ENCODE measurements at places on chromosomes 16 and 17.

DNA sequence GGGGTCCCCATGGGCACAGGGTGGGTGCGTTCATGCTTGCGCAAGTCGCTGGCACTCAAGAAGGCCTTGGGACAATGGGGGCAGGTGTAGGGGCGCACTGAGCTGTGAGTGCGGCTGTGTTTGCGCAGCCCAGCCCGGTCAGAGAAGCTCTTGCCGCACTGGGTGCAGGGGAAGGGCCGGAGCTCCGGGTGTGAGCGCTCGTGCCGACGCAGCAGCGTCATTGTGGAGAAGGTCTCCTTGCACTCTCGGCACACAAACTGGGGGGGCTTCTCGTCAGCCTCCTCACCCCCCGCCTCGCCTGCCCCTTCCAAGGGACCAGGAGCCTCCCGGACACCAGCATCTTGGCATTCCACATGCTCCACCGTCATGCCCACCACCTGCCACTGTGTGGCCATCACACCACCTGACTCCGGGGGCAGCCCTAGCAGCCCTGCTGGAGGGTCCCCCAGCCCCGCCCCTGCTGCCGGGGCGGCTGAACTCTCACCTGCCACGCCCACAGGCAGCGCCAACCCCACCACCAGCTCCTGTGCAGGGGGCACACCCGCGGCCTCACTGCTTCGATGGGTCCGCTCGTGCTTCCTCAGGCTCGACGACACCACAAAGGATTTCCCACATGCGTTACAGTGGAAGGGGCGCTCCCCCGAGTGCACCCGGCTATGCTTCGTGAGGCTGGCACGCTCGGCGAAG, 12.8 kb downstream of the ZNF668 start:
- DNase-seq: no peak

DNA sequence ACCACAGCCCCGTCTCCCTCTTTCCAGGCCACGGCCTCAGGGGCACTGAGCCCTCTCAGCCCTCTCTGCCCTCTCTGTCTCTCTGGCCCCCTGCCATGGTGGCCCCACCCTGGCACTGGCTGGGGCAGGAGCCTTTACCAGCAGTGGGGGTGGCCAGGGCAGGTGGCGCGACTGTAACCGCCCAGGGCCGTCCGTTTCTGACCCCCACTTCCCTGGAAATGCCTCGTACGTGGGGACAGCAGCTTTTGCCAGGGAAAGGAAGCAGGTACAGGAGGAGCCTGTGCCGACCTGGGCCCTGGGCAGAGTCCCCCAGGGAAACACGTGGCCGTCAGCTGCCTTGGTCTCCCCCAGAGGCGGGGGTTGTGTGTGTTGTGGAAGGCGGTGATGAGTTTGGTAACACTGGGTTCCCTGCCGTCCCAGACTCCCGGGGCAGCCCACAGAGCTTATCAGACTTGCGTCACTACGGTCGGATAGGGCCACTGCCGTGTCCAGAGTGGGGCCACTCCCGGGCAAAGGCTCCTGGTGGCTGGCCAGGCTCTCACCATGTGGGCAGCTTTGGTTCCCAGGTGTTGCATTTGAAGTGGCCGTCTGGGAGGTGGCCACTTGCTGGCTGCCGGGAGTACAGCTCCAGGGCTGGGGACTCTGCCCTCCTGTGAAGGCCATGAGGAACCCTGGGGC, 249.3 kb upstream of the CIBAR2 start:
- DNase-seq: no peak

DNA sequence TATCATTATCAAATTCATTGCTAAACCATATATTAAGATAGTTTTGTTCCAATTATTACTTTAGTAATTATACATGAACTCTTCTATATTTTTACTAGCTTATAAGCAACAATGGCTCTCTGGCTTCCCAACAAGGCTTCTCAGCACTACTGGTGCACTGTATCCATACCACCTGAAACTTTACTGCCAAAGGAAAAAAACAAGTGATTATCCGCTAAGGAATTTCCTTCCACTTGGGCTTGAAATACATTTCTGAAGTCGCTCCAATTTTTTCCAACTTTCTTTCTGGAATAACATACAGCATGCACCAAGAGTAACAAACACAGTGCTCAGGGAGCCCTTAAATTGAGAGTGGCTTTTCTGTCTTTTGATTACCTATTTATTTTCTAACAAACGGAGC, 2.1 kb downstream of the CSNK2A2 start:
- no peak for DNase-seq

- DNase-seq: no peak
Observed at GRCh38 chr17:42704837-42705494, 22.6 kb downstream of the CNTNAP1 start.

GRCh38 chr17:39605492-39606433, 2.0 kb downstream of the NEUROD2 start:
- DNase-seq: no peak

DNA sequence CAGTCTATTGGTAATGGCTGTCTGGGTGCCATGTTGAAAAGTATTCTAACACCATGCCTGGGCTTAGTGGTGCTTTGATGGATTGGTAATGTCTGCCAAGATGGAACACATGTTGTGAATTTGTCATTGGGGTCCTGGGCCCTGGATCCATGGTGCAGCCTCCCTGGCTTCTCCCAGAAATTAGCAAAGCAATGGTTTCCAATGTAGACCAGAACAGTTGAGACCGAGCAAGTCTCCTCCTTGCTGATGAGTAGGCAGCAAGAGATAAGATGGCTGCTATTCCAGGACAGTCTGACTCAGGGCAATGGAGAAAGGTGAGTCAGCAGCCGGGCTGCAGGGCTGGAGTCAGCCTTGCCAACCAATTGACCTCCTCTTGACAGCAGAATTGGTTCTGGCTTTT, 30.8 kb downstream of the GPR139 start:
- no peak for DNase-seq

- no peak for DNase-seq
Observed at GRCh38 chr17:11278186-11278991, 37.4 kb downstream of the SHISA6 start.

GRCh38 chr16:82452004-82452756, 174.6 kb upstream of the CDH13 start:
- DNase-seq: no peak

DNA sequence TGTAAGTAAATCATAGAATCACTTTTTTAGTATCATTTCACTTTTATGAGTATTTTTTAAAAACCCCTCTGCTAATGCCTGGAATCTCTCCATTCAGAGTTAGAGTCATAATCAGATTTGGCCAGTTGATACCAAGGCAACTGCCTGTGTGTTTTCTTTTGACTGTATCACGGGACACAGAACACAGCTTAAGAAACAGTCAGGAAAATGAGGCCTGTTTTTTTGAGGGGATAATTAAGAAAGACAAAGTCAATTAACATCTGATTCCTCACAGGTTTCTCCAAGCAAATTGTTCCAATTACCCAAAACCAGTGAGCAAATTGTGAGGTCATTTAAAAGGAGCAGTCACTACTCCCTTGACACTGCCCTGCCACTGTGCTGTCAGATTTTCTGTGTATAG, 944.5 kb upstream of the SOX9 start:
- no peak for DNase-seq

DNA sequence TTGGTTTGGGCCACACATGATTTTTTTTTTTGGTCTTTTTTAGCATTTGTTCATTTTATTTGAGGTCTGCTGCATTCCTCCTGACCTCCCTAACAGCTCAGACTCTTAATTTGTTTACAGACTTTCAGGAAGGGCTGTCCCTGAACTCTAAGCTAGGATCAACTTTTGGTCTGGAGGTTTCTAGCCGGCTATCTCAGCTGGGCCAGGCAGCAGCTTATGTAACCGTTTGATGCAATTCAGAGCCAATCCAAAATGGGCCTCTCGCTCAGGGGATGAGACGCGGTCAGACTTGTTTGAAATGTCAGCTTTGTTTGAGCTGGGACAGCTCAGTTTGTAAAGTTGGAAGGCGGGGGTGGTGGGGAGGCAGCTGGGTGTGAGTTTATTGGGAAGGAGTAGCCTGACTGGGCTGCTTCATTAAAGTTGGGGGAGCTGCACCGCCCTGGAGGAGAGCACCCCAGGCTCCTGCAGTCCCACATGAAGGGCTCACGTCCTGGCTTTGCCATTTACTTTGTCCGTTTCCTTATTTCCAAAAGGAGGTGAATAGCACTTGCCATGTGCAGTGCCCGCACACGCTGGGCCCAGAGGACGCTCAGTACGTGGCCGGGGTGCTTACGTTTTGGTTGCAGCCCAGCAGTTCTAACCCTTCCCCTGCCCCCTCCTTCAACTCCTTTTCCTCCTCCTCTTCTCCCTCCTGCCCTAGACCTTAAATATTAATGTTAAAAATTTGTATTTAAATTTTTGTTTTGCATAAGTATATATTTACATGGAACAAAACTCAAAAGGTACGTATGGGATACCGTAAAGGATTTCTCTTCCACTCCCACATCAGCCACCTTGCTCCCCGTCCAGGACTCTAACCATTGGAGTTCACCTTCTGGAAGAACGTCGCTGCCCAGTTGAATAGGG, 121.2 kb downstream of the SNX29 start:
- DNase-seq: no peak

DNA sequence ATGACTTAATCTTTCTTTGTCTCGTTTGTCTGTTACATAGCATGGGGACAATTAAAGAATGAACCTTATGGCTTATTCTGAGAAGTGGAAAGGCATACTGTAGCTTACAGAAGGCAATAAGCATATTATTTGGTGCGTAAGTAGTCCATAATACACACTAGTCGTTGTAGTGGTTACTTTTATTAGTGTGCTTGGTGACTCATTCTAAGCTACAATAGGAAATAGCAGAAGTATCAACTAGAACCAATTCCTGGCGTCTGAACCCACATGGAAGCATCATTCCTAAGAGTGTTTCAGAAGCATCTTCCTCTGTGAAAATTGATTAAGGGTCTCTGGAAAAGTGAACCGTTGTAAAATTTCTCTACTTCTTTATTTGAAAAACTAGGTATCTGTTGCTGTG, 777.8 kb upstream of the EEF2KMT start:
- no peak for DNase-seq

- no peak for DNase-seq
Observed at GRCh38 chr16:21088646-21089538, 61.8 kb downstream of the DNAH3 start.

- no peak for DNase-seq
Observed at GRCh38 chr17:44837196-44837595, 7.1 kb upstream of the GJC1 start.

DNA sequence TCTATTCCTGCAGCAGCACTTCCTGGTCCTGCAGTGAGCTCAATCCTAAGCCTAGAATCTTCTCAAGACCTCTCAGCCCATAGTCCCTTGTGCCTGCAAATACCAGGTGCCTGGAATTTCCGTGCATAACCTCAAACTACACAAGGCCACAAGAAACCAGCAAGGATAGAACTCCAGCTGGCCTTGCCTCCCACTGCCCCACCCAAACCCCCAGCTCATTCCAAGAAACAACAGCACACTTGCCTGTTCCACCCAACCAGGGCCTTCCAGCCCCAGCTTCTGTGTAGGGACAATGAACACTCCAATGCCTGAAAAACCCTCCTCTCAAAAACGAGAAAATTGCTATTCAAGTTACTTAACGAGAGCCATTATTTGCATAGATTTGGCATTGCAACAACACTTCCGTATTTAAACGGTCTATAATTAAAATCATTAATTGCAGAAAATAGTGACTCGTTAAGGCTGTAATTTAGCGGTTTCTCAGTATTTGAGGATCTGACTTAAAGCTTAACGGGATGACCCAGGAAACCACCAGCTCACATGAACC, 147.0 kb downstream of the C16orf78 start:
- DNase-seq: no peak

DNA sequence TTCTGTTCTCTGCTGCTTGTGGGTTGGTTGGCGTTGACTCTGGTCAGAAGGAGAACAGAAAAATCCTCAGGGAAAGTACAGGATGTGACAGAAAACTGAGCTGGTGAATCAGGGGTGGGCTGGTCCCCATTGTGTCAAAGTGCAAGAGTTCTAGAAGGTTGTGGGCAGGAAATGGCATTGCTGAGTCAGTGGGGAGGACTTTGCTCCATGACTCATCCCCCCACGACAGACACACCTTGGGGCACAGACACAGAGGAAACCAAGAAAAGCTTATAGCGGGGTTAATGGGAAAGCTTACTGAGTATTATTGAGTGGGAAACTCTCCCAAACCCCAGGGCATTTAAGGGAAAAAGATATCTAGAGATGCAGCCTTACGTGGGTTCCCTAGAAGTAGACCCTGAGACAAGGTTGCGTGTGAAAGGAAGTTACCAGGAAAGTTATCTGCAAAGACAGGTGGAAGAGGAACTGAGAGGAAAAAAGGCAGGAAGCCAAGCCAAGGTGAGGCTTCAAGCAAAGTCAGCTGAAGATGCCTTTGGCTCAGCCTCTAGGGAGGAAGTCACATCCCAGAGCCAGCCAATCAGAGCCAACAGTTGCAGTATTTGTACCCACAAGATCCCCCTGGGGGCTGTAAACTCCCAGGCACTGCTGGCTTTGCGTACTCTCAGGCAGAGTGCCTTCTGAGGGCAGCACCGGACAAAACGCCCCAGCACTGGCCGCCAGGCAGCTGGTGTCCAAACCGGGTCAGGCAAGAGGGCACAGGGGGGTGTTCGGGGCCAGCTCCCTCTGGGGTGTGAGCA, 86.4 kb downstream of the FOXL1 start:
- no peak for DNase-seq

DNA sequence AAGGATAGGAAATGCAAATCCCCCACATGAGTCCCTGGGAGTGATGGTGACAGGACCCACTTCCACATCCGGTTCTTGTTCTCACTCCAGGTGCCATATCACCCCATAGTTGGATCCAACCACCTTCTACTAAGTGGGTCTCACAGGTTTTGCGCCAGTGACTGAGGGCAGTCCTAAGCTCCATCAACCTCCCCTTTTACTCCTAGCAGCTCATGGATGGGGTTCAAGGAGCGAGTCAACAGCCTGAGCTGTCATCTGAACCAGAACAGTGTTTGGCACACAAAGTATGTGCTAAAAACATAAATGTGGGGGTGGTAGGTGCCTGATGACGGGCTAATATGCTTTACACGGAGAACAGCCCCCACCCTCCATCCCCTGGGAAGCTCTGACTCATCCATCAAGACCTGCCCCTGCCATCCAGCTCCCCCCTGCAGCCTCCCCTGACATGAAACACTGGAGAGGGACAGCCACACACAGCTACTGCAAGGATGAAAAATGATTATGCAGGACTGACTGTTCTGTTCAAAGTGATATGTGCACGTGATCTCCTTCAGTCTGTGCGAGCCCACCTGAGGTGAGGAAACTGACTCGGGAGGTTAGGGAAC, 143.2 kb upstream of the CDH5 start:
- no peak for DNase-seq

GRCh38 chr16:75372236-75372856, 61.0 kb downstream of the CFDP1 start:
- no peak for DNase-seq

GRCh38 chr17:10091046-10091445, 107.4 kb downstream of the GAS7 start:
- no peak for DNase-seq

DNA sequence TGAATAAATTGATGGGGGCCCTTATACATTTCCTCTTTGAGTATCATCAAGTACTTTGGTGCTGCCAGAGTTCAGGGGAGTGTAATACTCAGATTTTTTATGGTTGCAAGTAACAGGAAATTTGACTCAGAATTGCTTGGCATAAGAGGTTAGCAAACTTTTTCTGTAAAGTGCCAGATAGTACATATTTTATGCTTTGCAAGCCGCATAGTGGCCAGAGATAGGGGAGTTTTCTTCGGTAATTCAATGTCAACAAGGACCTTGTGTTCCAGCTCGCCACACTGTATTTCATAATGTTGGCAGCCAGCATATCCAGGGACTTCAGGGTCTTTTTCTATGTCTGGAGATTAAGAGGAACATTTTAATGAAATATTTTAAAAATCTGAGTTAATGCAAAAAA, 51.0 kb upstream of the MARCHF10 start:
- no peak for DNase-seq

GRCh38 chr16:82322177-82322576, 152.2 kb upstream of the MPHOSPH6 start:
- DNase-seq: no peak

GRCh38 chr17:66602659-66603384, 232.1 kb upstream of the CACNG5 start:
- DNase-seq: no peak

All from NCI-H2081 (cell line).